Regular cardiac myocyte (primary cell): ENCODE measurements at places on chromosomes 11 and 22. TPM values are rescaled to one million over a fixed set of nuclear protein-coding genes. Genes with fewer than 3 reads are reported as not detected.

The WNT7B gene
- total RNA-seq, result under 0.01 and 0.58 TPM in 2 replicates

The P2RY2 gene
- 0.28 and 0.38 TPM in 2 replicates for total RNA-seq

The SPINDOC gene
- 8.2 and 22.4 TPM in 2 replicates for total RNA-seq

The MMP12 gene
- total RNA-seq, result 0.56 TPM in 1 of 2 replicates, not detected in the other

The RCOR2 gene
- total RNA-seq, result 1.3 and 1.7 TPM in 2 replicates

The NRXN2 gene
- 7.5 and 23.1 TPM in 2 replicates for total RNA-seq

The TIGD3 gene
- under 0.01 and 0.19 TPM in 2 replicates for total RNA-seq
